Progenitor cell of endocrine pancreas (in vitro differentiated cells): ENCODE measurements at places on chromosomes 3 and 15.
A peak's percentile ranks its signal among the peaks of the same experiment; 100 is the strongest.

GRCh38 chr15:41487802-41488201 lies 5.9 kb upstream of the ITPKA start:
- DNase-seq, result no peak

DNA sequence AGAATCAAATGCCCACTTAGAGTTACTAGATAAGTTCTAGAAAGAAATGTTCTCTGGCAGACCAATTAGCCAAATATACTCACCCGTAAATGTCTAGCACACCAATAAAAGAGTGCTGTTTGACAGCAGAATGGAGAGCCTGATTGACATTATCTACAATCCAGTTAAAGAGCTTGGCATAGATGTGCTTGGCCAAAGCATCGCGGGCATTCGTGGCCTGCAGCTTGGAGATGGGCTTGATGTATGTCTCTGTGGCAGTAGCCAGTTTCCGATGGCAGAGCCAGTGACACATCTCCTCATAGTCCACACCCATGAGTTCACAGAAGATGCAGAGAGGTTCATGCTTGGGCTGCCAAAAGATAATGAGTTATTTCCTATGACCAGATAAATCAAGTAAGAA lies 101.5 kb upstream of the MYO5C start:
- DNase-seq, result no peak

GRCh38 chr3:56858331-56858730 lies 56.6 kb upstream of the ARHGEF3 start:
- no peak for DNase-seq

GRCh38 chr3:156677536-156677935 lies 3.1 kb downstream of the TIPARP start:
- no peak for DNase-seq

DNA sequence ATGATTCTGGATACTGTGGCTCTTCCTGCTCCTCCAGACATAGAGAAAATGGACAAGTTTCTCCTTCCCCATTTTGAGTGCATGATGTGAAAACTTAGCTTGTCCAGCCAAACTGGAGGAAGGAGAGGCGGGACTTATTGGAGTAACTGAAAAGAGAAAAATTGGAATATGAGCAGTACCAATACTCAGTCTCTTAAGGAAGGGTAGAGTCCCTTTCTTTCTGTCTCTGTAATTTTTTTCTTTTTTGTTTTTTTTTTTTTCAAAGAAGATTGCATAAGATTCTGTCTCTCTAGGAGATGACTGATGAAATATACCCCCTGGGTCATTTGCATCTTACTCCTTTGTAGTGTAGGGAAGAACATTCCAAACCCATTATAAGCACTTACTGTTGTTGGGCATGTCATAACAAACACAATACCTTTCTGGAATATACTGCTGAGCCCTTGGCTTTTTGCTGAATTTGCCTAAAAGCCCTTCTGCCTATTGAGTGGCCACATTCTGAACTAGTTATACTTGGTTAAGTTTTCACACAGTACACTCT lies 498.1 kb upstream of the TPRG1 start:
- no peak for DNase-seq

DNA sequence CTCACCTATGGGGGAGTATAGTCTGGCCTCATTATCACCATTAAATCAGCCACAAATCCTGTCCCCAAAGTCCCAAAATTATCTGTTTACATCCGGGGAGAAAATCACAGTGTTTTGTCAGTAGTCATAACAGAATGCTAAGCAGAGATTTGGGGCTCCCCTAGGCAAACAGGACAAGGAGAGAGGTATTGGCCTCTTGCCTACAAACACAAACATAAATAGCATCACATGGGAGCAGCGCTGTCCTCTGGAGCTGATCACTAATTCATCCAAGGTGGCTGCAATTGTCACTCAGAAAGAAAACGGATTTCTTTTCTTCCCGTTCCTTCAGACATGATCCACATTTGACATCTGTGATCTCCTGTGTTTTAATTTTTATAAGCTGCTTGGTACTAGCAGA lies 1028.1 kb downstream of the NTRK3 start:
- DNase-seq, result no peak

DNA sequence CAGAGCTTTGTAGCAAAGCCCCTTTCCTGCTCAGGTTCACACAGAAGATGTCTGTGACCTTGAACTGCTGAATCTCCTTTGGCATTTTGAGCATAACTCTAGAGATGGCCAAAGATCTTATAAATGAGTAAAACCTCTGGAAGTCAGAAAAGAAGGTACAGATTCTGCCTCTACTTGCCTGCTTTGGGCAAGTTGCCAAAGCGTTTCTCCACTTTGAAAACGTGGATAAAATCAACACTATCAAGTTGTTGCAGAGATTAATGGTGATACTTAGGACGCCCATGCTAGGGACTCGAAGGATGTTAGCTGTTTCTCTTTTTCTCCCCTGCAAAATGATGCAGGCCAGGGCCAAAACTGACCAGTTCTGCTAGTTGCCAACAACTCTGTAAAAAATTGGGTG lies 68.0 kb upstream of the CMTM7 start:
- no peak for DNase-seq

- DNase-seq, result peak; percentile 27
Measured at GRCh38 chr15:60507596-60508424, 28.9 kb upstream of the ICE2 start.

DNA sequence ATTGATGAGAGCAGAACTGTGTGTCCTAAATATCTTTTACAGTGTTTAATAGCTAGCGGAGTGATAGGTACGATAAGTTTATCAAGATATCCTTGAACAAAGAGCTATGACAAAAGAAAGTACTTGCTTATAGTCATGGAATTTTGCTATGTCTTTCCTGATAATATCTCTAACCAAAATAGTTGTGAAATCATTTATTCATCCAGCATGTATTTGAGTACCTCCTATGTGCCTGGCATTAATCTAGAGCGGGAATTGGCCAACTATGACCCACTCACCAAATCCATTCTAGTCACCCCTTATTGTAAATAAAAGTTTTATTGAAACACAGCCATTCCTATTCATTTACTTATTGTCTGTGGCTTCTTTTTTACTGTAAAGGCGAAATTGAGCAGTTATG lies 46.6 kb downstream of the ZFAND6 start:
- DNase-seq, result no peak

DNA sequence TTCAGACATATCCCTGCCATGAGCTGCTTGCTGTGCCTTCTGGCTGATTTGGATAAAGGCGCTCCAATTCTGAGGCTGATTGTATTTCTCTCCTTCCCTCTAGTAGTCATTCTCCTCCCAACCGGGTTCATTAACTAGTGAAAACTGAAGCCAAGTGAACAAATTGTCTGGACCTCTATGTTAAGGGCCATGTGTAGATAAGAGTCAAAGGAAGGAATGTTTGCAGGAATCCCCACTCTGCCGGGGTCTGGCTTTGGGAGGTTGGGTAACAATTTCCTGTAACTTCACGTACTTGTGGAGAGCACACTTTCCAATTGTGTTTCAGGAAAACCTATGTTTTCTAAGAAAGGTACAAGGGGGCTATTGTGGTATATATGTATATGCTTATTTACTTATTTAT lies 38.2 kb upstream of the SUCLG2 start:
- no peak for DNase-seq
